CD4-positive, alpha-beta T cell treated with Interleukin-21 for 1 hour (primary cell): ENCODE measurements at places on chromosomes 13 and 19.

DNA sequence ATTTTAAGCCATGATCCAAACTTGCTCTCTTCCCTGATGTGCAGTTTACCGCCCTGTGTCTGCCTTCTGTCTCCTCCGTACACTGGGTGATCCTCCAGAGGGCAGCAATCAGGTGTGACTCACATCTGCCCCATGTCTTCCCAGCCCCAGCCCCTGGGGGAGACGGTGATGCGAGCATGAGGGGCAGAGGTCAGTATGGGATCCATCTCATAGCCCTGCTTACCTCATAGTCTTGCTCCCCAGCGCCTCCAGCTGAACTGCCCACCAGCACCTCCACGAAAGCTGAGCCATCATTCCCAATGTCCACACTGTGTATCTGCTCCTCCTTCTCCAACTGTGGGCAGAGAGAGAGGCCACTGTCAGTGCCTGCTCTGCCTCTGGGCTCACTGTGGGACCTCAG lies 14.6 kb downstream of the XRCC1 start:
- no peak for DNase-seq

DNA sequence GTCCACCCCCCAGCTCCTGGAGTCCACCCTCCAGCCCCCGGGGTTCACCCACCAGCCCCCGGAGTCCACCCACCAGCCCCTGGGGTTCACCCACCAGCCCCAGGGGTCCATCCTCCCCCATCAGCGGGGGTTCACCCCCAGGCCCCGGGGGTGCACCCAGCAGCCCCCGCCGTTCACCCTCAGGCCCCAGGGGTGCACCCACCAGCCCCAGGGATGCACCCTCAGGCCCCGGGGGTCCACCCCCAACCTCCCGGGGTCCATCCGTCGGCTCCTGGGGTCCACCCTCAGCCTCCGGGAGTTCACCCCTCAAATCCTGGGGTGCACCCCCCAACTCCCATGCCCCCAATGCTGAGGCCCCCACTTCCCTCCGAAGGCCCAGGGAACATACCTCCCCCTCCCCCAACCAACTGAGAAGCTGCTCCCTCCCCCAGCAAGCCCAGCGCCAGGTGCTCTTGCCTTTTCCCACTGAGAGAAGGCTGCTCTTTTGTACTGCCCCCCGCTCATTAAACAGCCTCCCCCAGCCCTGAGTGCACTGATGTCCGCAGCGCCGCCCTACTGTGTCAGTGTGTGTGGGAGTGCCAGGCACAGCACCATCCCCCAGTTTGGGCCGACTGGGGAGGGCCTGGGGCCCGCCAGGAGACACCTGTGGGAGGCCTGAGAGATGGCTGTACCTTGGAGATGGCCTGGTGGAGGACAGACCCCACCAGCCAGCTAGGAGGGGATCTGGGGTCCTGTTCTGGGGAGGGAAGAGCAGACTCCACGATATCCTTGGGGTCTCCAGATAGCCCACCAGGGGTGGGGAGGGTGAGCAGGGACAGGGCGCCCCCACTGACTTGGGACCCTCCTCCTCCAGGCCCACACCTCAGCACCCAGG lies 750 bp upstream of the AMH start:
- no peak for DNase-seq

GRCh38 chr13:30364133-30364532 lies 56.8 kb upstream of the KATNAL1 start:
- no peak for DNase-seq

- DNase-seq: peak; percentile 78
These were observed 868 bp upstream of the EGLN2 start for GRCh38 chr19:40797963-40798682.

- no peak for DNase-seq
These were observed 33.5 kb downstream of the CLEC17A start for GRCh38 chr19:14616407-14616806.

- DNase-seq: no peak
These were observed 286.6 kb downstream of the COG6 start for GRCh38 chr13:39941911-39942551.

DNA sequence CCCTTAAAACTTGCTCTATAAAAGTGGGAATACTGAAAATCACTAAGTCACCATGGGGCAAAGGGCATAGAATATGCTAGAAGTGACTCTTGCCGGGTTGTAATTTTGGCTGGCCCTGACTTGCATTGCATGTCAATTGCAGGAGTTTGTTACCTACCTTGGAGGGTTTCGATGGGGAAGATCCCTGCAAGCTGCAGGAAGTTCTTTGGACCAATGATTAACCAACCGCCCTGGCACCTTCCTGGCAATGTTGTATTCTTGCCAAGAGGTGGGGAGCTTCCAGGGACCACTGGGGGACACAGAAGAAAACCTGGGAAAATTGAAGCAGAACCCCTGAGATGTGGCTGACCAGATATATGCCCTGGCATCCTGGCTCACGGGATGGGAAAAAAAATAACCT lies 235.8 kb downstream of the B3GLCT start:
- no peak for DNase-seq

- no peak for DNase-seq
These were observed 25.9 kb downstream of the RASL11A start for GRCh38 chr13:27296496-27296895.

DNA sequence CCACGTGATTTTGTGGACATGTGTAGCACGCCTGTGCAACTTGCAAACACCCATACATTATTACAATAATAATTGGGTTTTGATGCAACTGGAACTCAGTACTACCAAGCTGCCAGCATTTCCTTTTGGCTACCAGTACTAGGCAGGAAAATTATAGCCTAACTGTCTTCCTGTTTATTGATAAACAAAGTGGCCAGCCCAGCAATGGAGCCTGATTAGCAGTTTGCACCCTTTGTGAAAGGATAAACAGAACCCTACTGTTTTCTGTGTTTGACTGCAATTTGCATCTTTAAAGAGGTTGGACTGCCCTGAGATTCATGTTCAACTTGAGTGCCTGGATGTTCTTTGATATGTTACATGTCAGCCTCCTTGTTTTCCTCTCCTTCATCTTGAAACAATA lies 173.9 kb downstream of the ZIC5 start:
- DNase-seq: no peak

DNA sequence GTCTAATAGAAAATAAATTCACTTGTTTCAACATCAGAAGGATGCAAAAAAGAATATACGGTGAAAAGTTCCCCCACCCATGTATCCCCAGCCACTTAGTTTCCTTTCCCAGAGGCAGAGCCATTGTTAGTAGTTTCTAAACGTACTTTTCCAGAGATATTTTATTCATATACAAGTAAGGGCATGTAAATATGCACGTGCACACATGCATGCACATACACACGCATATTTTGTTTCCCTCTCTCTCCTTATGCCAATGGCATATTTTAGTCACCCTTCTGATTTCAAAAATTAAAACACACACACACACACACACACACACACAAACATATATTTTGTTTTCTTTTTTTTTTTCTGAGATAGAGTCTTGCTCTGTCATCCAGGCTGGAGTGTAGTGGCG lies 147.4 kb downstream of the PDS5B start:
- no peak for DNase-seq

DNA sequence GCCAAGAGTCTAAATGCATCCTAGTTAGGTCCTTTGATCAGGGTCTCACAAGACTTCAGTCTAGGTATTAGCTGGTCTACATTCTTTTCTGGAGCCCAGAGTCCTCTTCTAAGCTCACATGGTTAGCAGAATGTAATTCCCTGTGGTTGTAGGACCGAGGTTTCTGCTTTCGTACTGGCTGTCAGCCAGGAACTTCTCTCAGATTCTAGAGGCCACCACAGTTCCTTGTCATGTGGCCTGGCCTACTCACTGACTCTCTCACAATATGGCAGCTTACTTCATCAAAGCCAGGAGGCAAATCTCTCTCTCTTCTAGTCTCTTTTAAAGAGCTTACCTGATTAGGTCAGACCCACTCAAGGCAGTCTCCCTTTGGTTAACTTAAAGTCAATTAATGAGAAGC lies 82.9 kb downstream of the POU4F1 start:
- DNase-seq: no peak

- no peak for DNase-seq
These were observed 34.9 kb upstream of the HOMER3 start for GRCh38 chr19:18975869-18976268.

- DNase-seq: peak; percentile 79
These were observed 6.0 kb downstream of the TEKTIP1 start for GRCh38 chr19:3544742-3545668.

- no peak for DNase-seq
These were observed 14.6 kb downstream of the LHFPL6 start for GRCh38 chr13:39588384-39588783.

- no peak for DNase-seq
These were observed 234.9 kb downstream of the TEX29 start for GRCh38 chr13:111555268-111555808.

- no peak for DNase-seq
These were observed 10.3 kb downstream of the GJB6 start for GRCh38 chr13:20221772-20222171.

DNA sequence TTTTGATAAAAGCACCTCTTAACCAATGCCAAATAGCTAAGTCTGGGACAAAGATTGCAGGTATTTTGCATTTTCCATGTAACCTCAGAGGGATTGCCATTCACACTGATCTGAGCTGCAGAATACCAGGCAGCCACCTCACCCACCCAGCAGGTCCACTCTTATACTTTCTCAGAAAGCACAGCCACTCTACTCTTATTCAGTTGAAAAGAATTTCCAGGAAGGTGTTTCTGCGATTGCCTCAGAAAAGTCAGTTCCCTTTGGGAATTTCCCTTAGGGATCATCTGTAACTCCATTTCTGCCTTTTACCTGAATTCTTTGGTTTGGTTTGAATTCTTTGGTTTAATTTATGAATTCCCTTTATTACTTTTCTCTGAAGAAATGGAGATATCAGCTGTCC lies 904 bp upstream of the ALOX5AP start:
- no peak for DNase-seq
